ENCODE measurements at places on chromosomes 16 and 17.

DNA sequence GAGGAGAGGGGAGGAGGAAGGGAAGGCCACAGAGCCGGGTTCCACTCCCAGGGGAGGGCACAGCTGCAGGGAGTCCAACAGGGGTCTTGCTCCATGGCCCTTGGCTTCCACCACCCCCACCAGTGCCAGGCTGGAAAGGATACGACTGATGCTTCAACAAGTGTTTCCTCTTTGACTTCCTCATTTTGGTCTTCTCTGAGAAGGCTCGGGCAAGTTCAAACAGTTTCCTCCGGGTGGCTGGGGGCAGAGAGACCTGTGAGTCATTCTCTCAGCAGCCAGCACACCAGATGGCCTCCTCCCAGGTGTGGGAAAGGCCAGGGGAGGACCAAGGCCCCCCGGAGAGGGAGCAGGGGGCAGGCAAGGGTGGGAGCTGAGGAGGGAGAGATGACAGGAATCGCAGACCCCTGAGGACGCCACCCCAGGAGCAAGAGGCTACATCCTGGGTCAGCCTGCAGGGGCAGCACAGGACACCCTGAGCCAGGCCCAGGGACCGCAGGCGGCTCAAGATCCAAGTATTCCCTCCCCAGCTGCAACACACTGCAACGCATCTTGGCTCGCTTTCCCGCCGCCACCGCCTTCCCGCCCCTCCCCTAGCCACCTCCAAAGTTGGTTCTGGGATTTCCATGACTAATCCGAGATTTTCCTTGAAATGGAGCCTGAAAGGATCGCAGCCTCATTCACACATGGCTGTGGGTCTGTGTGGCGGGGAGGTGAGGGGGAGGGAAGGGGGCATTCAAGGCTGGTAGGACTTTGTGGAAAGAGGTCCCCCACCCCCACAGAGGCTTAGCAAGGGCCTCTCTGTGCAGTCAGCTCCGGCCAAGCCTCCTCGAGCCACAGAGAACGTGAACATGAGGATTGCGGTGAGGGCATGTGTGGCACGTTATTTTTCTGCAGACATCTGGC is 18.4 kb upstream of the MRPS23 start:
- peak; percentile 37 for DNase-seq

- DNase-seq = peak; percentile 70
Measured at GRCh38 chr16:81035975-81036750, 521 bp downstream of the ATMIN start.

GRCh38 chr16:1088295-1089170 is 7.5 kb downstream of the C1QTNF8 start:
- no peak for DNase-seq

DNA sequence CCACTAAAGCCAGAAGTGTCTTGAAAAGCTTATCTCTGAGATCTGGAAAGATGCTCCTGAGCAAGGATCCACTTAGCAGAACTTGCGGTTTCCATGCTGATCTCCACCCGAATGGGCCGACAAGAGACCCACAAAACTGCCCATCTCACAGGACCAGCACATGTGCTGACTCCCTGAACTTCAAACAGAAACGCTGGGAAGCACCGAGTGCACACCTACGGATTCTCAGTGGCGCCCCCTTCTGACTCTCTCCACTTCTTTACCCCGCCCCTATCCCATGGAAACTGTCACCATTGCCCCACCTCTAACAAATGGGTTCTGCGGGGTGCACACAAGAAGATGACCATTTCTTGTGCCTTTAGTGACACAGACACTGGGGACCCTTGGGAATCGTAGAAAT is 21.4 kb downstream of the CDRT4 start:
- DNase-seq = no peak

DNA sequence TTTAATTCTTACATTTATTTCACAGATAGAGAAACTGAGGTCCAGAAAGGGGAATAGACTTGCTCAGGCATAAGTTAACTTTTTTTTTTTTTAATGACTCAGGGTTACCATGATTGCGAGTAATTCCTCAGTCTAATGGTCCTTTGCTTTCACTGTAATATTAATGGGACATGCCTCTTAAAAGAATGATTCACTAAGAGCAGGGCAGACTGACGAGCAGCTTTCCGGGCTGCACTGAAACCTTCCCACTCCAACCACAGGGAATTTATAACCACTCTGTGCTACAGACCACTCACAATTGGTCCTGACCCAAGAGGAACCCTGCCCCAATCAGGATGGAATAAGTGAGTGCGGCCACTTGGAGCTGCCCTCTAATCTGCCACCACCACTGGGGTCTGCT is 5.7 kb downstream of the HOXB2 start:
- no peak for DNase-seq

GRCh38 chr16:15055141-15056053 is 477 bp downstream of the NTAN1 start:
- DNase-seq = peak; percentile 85

DNA sequence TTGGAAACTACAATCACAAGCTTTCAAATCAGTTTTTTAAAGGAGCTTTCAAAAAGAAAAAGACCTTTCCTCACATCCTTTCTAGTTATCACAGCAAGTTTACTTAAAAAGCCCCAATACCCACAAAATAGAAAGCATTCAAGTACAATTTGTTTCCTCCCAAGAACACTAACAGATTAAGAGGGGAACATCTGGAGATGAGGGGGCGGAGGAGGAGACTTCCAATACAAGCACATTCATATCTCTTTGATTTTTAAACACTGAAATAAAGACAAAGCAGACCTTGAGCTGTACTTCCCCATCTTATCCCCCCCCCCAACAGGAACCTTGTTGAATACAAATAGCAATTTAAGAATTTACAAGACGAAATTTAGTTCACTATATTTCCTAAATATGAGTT is 2.0 kb downstream of the YWHAE start:
- no peak for DNase-seq

- no peak for DNase-seq
Measured at GRCh38 chr16:81697616-81698309, 81.3 kb upstream of the PLCG2 start.

GRCh38 chr16:11403920-11404319 is 58.7 kb downstream of the RMI2 start:
- no peak for DNase-seq

GRCh38 chr17:82860606-82861392 is 21.0 kb upstream of the ZNF750 start:
- no peak for DNase-seq

GRCh38 chr17:78176548-78177025 is 8.2 kb downstream of the SYNGR2 start:
- DNase-seq = peak; percentile 69

DNA sequence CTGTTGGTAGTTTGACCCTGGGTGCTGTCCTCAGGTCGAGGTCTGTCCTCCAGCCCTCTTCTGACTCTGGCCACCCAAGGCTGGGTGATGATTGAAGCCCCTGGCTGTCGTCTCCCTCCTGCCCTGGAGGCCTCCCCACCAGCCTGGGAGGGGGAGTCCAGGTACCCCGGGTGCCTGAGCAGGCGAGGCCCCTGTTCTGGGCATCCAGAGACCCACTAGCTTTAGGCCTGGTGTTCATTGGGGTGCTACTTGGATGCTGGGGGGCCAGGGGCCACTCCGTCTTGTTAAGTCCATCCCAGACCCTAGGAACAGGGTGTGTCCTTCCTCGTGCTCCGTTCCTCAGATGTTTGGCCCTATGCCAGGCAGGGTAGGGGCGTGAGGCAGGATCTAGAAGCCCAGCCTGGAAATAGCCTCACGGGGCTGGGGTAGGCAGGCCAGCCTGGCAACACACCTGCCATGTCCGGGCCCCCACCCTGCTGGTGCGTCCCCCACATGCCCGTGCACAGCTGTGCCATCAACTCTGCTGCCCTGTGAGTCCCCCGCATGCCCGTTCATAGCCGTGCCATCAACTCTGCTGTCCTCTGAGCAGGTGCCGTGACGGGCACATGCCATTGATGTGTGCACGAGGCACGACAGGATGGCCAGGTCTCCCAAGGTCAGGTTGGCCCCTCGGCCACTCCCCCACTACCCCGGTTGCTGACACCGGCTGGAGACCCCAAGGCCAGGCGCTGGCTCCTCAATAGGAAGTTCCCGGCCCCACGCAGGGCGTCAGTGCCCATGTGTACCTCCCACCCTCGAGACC is 36.9 kb downstream of the GINS2 start:
- DNase-seq = no peak

DNA sequence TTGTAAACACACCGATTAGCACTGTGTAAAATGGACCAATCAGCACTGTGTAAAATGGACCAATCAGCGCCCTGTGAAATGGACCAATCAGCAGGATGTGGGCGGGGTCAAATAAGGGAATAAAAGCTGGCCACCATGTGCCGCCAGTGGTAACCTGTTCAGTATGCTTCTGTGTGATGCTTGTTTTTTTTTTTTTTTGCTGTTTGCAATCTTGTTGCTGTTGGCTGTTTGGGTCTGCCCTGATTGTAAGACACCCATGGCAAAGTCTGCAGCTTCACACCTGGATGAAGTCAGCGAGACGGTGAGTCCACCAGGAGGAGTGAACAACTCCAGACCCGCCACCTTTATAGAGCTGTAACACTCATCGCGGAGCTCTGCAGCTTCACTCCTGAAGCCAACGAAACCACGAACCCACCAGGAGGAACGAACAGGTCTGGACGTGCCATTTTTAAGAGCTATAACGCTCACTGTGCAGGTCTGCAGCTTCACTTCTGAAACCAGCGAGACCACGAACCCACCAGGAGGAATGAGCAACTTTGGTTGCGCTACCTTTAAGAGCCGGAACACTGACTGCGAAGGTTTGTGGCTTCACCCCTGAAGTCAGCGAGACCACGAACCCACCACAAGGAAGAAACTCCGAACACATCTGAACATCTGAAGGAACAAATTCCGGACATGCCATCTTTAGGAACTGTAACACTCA is 85.0 kb upstream of the MED9 start:
- DNase-seq = peak; percentile 33

GRCh38 chr16:55901566-55902217 is 26.5 kb upstream of the CES5A start:
- no peak for DNase-seq

DNA sequence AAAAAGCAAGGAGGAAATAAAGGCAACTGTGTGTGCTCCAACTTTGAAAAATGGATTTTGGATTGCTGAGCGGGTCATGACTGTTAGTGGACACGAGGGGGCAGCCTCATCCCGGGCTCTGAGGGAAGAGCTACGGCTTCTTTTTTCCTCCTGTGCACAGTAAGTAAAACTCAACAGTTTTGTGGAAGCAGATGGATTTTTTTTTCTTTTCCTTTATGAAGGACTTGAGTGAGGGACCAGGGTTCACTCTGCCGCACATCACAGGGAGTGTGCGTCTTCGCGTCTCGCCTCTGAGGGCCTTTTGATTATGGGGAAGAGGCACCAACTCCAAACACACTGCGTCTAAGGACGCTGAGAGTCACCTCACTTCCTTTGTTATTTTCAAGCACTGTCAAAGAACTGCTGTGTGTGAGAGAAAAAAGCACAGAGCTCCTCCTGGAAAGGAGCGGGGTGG is 80.3 kb upstream of the GOT2 start:
- peak; percentile 23 for DNase-seq

- no peak for DNase-seq
Measured at GRCh38 chr17:41433586-41433985, 7.2 kb downstream of the KRT38 start.

- DNase-seq = no peak
Measured at GRCh38 chr17:2347805-2348685, 10.7 kb downstream of the SGSM2 start.

DNA sequence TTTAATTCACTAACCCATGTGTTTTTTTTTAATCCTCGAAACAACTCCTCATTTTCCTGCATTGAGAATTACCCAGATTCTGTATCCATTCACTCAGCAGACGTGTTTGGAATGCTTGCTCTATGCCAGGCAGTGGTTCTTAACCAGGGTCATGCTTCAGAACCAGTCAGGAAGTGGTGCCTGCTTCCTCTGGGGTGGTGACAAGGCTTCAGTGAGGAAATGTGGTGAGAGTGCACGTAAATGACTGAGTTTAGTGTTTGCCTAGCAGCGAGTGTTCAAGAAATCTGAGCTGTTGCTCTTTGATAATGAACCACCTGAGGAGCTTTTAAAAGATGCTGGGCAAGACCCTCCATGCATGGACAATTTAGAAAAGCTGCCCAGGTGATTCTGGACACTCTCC is 9.9 kb downstream of the ZFP90 start:
- peak; percentile 70 for DNase-seq

DNA sequence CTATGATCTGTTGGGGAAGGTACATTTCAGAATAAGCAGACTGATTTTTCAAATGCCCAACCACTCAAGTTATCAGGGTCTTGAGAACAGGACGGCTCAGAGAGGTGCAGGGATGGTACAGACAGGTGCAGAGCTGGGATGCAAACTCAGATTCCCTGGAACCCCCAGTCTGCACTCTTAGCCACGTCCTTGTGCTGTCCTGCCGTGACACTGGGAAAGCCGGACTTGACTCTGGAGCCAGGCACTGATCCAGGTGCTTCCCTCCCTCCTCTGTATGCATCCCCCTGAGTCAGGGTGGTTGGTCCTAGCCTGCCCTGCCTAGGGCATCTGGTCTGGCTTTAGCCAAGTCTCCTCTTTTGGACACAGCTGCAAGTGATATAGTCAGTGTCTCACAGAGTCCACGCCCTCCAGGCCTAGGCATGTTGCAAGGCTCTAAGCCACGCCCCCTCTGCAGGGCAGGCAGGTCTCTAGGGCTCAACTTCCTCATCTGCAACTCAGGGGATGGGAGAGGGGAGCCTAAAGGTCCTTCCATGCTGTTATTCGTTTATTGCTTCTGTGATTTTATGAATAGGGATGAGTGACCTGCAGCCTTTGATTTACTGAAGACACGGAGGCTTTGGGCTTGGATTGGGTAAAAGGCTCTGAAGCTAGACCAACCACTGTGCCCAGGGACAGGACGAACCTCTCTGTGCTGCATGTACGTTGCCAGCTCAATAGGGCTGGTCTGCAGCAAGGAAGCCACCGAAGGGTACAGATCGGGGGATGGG is 97.3 kb downstream of the SDK2 start:
- peak; percentile 45 for DNase-seq

GRCh38 chr17:7019839-7020519 is 2.9 kb upstream of the BCL6B start:
- no peak for DNase-seq

DNA sequence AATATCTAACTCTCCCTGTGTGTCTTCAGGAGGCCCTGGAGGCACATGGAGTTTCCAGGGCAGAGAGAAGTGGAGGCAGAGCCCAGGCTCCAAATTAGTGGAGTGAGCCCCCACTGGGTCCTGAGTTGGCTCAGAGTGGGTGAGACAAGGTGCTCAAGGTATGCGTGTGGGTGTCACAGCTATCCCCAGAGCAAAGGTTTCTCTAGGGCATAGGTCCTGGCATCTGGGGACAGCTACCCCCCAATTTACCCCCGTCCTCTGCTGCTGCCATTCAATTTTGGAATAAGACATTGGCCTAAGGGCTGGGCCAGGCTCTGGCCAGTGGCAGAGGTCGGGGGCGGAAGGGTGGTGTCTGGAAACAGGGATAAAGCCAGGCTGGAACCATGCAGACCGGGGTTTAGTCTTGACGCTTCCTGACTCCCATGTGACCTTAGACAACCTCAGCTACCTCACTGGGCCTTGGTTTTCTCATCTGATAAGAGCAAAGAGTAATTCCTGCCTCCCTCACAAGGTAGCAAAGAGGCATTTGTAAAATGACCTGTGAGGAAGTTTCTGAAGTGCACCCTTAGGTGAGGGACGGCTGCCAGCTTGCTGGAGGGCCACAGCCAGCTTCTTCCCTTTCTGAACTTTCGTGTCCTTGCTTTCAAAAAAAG is 78.2 kb upstream of the TMEM97 start:
- DNase-seq = no peak

GRCh38 chr16:67111951-67112444 is 2.3 kb downstream of the PHAF1 start:
- DNase-seq = no peak

- DNase-seq = no peak
Measured at GRCh38 chr16:25006504-25007056, 8.6 kb downstream of the ARHGAP17 start.

- DNase-seq = no peak
Measured at GRCh38 chr16:49701065-49701685, 154.7 kb downstream of the ZNF423 start.

All from natural killer cell (primary cell).